ENCODE measurements at places on chromosomes 1 and 21.

DNA sequence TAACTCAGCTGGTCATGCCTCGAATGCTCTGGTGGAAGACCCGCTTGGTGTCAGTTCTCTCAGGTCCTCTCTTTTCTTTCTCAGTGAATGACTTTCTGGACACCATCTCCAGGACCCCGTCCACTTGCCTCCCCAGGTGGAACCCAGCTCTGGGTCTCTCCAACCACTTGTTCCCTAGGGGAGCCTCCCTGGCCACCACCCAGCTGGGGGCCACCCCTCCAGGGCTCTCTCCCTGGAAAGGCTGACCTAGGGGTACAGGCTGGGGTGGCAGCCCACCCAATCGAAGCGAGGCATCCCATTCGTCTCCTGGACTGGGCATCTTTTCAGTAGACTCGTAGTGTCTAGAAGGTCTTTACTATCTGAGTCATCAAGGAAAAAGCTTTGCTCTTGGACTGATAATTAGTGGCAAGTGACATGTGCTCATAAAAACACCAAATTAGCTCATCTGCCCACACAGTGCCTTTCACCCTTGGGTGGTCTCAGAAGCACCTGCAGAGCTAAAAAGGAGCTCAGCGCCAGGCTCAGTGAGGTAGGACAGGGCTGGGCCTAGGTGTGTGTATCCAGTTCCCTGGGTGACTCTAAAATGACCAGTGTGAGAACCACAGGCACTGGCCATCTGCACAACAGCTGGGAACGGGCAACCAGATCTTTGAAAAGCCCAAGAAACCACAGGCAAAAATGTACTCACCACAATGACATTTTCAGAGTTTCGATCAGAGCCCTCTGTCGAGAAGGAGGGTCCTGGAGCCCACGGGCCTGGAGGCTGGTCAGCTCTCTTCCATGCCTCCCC, 2.4 kb upstream of the PDXK start:
- DNase-seq: no peak

DNA sequence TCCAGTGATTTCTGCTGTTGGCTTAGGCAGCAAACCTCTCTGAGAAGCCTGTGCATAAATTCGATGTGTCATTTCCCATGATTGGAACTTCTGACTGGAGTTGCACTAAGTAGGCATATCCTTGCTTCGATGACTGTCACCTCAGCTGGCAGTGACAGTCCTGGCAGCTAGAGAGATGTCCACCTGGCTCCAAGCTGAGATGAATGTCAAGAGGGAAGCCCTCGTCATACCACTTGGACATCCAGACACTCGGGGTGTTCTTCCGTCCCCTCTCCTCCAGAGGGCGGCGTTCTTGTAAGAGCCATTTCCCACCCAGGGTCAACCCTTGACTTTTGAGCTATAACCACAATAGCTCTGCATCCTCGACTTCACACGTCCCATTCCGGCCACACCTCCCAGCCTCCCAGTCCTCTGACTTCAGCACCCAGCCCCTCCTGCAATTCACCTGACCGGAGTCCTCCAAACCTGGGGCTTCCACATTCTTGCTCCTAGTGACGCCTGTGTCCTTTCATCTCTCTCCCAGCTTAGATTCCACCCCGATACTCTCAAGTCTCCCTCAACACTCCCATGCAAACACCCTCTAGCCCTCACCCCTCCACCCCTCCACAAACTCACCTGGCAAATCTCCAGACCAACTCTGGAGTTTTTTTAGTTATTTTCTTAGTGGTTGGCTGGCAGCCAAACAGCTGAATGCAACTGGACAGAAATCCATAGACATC, 17.3 kb downstream of the CA6 start:
- DNase-seq: no peak

DNA sequence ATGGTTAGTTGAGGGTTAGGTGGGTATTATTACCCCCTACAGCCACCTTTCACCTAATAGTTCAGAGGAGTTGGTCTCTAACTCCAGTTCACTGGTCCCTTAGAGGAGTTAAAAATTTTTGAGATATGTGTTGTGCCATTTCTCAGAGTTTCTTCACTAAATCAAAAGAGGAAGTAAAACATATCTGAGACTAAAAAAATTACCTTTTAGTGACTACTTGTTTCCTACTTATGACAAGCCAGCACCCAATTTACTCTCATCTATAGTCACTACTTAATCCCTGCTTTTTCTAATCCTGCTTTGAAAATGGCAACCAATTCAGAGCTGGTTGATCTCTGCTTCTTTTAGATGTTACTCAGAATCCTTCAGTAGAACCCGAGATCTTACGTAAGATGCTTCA, 1316.8 kb upstream of the B3GALT2 start:
- DNase-seq: no peak

DNA sequence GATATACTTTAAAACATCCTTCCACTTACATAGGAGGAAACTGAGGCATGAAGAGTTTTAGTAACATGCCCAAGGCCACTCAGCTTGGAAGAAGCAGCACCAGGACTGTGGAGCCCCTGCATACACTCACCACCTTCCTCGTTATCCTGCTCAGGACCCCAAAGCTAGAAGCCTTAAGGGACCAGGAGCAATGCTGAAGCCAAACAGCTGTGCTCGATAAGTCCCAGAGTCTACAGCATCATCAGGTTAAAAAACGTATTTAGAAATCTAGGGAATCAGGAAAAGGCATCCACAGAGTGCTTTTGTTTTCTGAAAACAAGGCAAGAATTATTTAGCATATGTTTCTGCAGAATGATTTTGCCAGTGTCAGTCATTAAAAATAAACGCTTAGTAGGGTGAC, 301.7 kb upstream of the ESRRG start:
- no peak for DNase-seq

GRCh38 chr1:41101950-41102607, 80.6 kb upstream of the SLFNL1 start:
- DNase-seq: peak; percentile 75

DNA sequence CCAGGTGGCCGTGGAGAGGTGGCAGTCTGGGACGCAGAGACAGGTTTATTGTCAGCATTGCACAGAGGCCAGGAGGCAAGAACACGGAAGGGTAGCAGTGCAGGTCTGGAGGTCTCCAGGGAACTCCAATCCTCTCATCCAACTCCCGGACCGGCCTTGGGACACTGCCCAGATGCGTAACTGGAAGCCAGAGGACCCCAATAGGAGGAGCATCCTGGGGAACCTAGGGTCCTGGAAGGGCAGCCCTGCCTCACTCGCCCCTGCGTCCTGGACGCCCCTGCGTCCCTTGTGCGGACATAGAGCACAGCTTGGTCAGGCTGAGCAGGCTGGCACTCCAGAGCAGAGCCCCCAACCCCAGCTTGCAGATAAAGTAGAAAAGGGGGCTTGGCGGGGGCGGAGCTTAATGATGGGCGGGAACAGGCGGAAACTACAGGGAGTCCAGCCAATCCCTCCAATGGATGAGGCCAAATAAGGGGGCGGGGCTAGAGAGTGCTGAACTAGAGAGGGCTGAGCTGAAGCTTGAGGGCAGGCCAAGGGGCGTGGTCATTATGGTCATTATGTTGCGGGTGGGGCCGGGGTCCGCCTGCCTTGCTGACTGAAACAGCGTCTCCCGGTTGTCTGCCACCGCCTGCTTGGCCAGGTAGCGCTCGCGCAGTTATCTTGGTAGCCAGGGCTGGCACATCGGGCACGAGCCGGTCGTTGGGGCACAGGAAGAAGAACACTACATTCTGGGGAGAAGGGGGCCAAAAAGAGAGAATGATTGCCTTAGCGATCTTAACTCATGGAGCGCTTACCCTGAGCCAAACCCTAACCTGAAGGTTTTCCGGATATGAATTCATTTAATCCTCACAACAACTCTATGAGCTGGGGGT, 3.7 kb upstream of the ARHGEF19 start:
- DNase-seq: peak; percentile 31

DNA sequence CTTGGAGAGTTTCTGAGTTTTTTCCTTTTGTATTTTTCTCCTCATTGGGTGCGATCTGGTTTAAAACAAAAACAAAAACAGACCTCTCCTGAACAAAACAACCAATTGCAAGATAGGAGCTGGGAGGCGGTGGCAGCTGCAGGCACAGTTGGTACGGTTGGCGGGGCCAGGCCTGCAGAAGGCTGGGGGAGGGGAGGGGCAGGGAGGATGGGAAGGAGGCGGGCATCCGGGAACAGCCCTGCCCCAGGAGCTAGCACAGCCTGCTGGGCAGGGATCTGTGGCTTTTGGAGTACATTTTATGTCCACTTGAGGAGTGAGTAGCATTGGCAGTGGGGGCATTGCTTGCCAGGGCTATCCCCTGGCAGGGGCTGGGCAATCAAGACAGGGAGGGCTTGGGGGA, 5.2 kb downstream of the CAPN9 start:
- no peak for DNase-seq

- DNase-seq: no peak
Measured at GRCh38 chr1:24483441-24483840, 19.2 kb upstream of the RCAN3 start.

DNA sequence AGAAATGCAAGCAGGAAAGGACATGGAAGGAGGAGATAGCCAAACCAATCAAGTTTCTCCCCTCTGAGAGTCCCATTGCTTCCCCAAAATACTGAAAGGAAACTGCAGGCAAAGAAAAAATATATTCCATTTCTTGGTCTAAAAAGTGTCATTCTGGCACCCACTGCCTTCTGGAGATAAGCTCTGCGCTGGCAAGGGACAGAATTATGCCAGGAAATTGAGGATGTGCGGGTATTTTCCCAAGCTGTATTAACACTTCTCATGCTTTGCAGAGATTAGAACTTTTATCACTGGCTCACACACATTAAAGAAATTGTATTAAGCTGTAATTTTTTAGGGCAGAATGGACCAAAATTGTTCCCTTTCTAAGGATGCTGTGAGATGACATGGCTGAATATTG, 381.2 kb upstream of the DUSP10 start:
- DNase-seq: no peak

DNA sequence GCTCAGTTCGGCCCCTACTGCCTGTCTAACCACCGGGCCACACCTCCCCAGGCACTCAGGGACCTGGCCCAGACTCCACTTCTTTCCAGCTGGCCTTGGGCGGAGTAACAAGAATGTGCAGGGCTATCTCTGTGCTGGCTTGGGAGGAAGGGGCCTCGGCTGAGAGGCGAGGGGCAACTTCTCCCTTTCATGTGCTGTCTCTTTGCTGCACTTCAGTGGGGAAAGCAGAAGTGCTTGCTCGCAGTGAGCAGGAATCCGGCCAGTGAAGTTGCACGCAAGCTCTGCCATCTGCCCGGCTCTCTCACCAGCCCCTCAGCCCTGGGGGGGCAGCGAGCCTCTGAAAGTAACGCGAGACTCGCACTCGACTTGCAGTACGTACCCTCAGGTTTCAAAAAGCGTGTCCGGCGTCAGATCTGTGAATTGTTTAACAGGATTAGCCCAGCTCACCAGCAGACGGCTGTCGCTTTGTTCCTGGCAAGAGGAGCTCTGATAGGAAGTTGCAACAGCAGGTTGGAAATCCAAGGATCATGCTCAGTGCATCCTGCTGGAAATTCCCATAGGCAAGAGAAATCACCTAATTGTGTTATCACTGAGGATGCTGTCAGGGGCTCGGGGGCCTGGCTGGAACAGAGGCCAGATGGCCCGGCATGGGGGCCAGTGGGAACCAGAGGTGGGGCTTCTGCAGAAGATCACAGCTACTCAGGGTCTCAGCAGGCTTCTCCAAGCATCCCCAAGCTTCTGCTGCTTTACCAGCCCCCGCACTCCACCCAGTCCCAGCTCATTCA, 221.1 kb downstream of the NPHP4 start:
- DNase-seq: no peak

GRCh38 chr1:196114193-196114592, 494.0 kb downstream of the KCNT2 start:
- no peak for DNase-seq

GRCh38 chr21:18117176-18117575, 127.5 kb upstream of the CHODL start:
- DNase-seq: no peak

DNA sequence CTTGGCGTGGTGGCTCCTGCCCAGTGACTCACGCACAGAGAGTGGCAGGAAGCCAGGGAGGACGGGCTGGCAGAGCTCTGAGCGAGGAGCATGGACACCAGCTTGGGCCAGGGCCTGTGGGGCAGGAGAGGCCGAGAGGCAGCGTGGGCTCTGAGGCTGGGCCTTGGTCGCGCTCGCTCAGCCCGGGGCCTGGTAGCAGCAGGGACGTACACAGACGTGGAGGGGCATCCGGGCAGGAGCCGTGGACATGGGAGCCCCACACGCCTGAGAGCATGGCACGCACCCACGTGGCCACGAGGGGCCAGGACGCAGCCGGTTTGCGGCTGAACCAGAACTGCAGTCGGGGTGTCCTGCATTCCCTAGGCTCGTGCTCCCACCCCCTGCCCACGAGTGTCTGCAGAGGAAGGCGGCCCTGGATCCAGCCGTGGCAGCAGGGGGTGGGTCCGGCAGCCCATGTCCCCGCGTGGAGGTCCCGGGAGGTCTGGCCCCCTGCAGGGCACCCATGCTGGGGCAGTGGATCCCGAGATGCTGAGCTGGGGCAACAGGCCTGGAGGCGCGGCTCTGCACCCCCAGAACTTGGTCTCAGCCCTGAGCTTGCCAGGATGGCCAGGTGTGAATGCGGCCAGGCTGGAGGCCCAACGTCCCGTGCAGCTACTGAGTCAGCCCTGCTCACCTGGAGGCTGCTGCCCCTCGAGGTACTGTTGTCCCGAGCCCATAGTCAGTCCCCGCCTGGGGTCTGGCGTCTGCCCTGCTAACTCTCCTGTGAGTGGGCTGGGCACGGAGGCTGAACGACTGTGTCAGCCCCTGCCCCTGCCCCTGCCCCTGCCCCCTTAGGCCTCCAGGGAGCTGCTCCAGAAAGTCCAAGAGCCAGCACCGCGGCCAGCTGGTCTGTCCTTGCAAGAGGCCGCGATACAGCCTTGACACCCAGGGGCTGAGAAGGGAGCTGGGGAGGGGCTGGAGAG, 61.6 kb downstream of the SLX9 start:
- no peak for DNase-seq

DNA sequence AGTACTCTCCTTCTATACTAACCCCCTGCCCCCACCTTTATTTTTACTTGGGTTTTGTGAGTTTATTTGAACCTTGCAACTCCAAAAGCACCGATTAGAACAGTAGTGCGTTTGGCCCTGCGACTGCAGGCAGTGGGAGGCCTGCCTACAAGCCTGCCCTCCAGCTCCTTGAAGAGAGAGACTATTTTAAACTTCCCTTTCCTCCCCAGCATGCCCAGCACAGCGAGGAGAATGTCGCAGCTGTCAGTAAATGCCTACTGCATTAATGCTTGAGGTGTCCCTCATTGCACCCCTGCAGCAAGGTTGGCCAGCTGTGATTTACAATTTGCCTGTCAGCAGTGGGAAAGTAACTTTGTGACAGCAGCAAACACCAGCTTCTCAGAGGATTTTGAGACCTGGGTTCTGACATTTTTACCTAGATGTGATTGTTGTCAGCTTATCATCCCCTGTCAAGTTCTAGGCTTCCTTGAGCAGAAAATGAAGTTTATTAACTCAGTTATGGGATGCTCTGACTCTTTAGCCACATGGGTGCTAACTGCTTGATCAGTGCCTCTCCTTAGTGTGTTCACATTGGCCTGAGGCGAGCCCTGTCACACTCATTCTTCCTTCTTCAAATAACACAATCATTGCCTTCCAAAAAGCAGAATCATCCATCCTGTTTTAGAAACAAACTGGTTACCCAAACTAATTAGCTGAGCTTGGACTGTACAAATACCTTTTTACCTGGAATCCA, 170.6 kb downstream of the PDE4B start:
- no peak for DNase-seq

Data from smooth muscle cell of the brain vasculature (primary cell).